ENCODE measurements at places on chromosomes 6 and 20.

- DNase-seq = no peak
Observed at GRCh38 chr20:7608250-7608649, 332.0 kb downstream of the HAO1 start.

DNA sequence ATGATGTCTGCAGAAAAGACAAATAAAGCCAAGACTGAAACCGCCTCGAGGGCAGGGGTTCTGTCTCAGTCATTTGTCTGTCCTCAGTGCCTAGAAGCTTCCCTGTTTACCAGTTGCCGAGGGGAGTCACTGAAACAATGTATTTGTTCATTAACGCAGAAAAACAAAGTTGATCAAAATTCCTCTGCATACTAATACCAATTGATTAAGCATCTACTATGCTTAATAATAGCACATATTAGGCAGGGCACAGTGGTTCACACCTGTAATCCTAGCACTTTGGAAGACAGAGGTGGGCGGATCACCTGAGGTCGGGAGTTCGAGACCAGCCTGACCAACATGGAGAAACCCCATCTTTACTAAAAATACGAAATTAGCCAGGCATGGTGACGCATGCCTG lies 1.8 kb upstream of the FKBP5 start:
- DNase-seq = no peak

DNA sequence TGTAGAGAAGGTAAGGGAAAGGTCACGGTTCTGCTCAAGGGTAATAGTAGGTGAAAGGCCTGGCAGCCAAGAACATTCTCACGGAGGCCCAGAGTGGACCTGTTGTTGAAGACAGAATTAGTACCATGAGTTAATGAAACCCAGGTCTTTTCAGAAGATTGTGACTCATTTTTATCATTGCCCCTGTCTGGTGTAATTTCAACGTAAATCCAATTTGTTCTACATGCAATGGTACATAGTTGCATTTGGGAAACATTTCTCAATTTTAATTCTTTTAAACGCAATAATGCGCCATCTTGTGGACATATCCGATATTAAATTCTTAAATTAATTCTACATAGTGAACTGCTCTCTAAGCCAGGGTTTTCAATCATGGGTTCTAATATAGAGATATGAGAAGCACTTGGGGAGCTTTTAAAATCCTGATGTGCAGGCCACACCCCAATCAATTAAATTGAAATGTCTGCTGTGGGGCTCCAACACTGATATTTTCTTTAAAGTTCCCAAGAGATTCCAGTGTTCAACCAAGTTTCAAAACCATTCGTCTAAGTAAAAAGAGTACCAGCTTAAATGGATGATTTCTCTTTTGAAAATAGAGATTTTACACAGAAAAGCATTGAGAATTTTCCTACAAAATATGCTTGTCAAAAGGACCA lies 257.4 kb downstream of the PLCB1 start:
- no peak for DNase-seq

GRCh38 chr6:10720265-10720959 lies 2.5 kb upstream of the TMEM14C start:
- peak; percentile 18 for DNase-seq

- DNase-seq = no peak
Observed at GRCh38 chr20:13297147-13297899, 76.2 kb downstream of the ISM1 start.

DNA sequence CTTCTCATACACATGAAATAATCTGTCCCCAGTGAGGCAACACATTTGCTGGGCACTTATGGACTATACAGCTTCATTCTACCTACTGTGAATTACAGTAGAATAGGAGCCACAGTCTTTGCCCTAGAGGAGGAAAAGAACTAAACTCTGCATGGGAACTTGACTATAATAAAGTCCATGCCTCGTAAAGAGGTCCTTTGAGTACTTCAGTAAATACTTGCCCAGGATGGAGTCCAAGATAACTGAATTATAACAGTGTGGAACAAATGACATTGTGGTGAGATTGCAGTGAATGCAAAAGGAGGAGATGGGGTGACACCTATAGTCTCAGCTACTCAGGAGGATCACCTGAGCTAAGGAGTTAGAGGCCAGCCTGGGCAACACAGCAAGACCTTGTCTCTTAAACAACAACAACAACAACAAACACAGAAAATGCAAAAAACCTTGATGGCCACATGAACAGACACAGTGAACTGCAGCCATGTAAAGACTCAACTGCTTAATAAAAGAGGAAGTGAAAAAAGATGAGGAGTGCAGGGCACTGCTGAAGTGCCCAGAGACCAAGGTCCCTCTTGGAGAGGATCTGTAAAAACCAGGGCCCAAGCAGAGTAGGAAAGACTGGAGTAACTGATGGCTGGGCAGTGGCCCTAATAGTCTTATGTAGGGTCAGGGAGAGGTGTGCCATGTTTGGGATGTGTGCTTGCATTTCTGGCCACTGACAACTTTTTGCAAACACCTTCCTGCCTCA lies 3.7 kb downstream of the MRPS18A start:
- DNase-seq = no peak

- no peak for DNase-seq
Observed at GRCh38 chr6:74087899-74088298, 391.9 kb downstream of the CD109 start.

- DNase-seq = no peak
Observed at GRCh38 chr6:155638200-155638599, 182.6 kb upstream of the NOX3 start.

DNA sequence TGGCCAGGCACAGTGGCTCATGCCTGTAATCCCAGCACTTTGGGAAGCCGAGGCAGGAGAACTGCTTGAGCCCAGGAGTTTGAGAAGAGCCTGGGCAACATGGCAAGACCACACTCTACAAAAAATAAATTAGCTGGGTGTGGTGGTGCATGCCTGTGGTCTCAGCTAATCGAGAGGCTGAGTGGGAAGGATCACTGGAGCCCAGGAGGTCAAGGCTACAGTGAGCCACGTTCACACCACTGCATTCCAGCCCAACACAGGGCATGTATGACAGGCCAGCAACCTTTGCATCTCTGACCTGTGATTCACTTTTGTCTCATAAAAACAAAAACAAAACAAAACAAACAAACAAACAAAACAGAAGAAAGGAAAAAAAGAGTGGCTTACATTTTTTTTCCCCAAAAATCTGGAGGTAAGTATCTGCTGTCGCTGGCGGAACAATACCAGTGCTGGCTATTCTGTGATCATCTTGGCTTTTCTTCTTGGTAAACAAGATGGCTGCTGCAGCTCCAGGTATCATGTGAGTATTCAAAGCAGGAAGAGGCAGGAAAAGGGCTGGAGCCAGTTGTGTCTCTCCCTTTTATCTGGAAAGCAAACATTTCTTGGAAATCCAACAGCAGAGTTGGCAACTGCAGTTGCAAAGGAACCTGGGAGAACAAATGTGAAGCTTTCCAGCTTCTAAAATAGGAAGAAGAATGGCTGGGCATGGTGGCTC lies 40.4 kb upstream of the ZMYND8 start:
- no peak for DNase-seq

- no peak for DNase-seq
Observed at GRCh38 chr6:1412901-1413300, 23.5 kb downstream of the FOXF2 start.

DNA sequence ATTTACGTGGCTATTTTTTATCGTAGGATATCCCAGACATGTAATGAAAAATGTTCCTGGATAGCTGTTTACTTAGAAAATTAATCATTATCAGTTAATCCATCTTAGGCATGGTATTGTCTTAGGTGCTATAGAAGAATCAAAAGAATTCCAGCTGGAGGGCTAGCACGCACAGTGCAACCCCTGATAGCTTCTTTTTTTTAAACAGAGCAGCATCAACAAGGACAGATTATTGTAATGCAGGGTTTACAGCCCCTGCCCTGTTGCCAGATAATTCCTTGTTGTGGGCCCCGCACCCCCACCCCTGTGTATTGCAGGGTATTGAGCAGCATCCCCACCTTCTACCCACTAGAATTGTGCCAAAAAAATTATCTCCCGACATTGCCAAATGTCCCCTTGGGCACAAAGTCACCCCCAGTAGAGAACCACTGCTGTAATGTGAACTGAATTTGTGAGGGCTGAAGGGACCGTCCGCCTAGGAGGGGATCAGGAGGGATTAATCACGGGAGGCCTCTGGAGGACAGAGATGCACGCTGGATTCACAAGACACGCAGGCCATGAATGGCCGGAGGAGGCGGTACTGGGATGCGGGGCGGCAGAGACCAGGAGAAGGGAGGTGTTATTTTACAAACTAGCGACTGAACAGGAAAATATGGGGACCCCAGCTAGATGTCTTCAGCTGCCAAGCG lies 174.6 kb downstream of the ZDHHC14 start:
- DNase-seq = no peak

- no peak for DNase-seq
Observed at GRCh38 chr6:36820700-36821580, 18.3 kb downstream of the CPNE5 start.

GRCh38 chr6:165034271-165034741 lies 275.1 kb downstream of the C6orf118 start:
- no peak for DNase-seq

- peak; percentile 86 for DNase-seq
Observed at GRCh38 chr6:131950767-131951575, at the start of gene CCN2. CCN2 (minus strand) TSS chr6:131951372; CDS start chr6:131951172, 200 bp downstream.

GRCh38 chr20:10793766-10794165 lies 120.0 kb upstream of the JAG1 start:
- DNase-seq = no peak

- no peak for DNase-seq
Observed at GRCh38 chr20:12210591-12210990, 292.9 kb downstream of the BTBD3 start.

DNA sequence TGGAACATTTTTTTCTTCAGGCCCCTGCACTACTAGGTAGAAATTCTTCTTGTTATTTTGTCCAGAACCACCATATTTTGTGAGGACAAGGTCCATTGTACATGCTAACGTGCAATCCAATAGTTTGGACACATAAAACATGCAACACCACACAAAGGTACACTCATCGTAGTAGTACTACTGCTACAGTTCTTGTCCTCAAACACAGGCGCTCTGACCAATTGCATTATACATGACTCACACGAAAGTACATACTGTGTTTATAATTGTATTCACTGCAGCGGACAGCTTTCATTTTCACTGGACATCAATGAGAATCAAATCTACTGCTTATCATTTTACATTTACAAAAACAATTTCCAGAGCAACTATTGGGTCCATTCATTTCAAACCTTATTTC lies 15.3 kb upstream of the SMLR1 start:
- DNase-seq = no peak

DNA sequence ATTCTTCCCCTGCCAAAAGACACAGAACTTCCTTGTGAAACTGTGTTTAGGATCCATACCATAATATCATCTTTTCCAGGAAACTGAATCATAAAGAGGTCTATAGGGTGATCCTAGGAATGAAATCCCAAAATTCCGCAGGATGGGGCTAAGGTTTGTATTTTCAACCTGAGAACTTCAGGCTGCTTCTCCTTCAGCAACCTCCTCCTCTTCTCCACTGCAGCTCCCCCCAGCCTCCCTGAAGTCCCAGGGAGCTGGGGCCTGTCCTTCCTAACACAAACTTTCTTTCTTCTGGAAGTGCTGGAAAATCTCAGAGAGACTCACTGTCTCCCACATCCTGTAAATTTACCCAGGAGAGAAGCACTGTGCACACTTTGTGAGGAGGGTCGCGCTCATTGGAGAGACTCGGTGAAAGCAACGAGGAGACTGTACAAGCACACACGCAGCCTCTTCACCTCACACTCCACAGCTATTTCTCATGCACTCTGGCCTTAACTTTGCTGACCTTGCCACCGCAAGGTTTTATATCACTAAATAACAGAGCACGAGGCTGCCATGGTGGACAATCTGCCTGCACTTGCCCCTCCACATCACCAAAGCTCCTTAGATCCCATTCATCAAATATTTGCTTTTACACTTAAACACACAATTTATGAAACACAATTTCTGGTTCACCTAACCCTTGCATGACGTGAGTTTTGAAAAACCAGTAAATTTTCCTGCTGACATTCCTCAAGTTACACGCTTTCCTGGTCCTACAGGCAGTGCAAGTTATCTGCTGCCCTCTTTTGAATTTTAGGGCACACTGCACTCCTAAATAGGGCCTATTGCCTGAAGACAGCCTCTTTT lies 14.3 kb downstream of the ID4 start:
- DNase-seq = peak; percentile 28

- DNase-seq = no peak
Observed at GRCh38 chr6:67433124-67433523, 1202.0 kb upstream of the ADGRB3 start.

DNA sequence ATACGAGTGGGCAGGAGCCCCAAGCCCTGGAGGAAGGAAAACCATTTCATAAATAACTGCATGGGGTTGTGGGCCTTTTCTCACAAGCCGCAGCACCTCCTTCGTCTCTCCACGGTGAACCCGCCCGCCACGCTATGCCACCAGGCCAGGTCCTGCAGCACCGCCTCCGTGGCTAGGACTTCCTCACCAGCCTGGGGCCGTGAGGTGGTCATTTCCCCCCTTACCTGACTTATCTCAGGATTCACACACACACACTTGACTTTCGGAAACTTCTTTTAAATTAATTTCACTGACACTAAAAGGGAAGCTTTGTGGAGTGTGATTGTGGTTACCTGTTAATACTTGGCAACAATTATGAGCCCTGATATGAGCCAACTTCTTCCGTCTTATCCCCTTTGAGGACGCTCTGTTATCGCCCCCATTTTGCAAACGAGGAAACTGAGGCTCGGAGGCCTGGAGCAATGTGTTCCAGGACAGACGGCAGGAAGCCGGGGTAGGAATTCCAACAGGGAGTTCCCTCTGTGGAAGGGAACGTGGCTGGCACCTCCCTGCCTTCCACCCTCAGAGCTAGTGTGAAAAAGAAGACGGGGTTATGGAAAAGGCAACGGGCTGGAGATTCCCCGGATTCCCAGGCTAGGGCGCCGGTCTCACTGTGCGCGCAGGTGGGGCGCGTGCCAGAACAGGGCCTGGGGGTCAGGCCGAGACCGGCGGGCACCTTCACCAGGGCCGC lies 817 bp upstream of the SLCO4A1 start:
- no peak for DNase-seq

GRCh38 chr6:38808039-38808438 lies 92.9 kb downstream of the DNAH8 start:
- no peak for DNase-seq

GRCh38 chr20:12166053-12166717 lies 248.5 kb downstream of the BTBD3 start:
- peak; percentile 83 for DNase-seq

DNA sequence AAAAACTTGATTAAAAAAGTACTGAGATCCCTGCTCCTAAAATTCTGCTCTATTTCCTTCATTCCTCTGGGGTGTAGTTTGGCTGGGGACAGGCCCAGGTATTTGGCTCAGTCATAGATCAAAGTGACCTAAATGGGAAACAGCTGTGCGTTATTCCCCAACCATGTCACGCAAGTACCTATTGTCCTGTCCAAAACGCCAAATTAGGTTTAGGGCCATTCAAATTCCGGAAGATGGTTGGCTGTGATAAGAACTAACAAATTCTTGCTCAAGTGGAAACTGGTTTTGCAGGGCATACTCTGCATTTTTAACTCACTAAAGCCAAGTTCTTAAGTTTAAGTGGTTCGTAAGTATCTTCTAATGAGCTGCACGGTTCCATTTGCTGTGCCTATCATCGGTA lies 147.6 kb upstream of the TMEM170B start:
- no peak for DNase-seq

Measured in uterus (tissue), 4 donors.